ENCODE measurements at places on chromosomes 2 and 18. TPM values are rescaled to one million over a fixed set of nuclear protein-coding genes. Genes with fewer than 3 reads are reported as not detected.

- DNase-seq = no peak
Observed at GRCh38 chr2:165691615-165692014, 102.4 kb downstream of the GALNT3 start.

GRCh38 chr18:79614211-79614955 is 65.2 kb upstream of the CTDP1 start:
- DNase-seq = no peak

- DNase-seq = no peak
Observed at GRCh38 chr2:185643434-185643833, 95.2 kb upstream of the FSIP2 start.

Gene MARCO
- total RNA-seq = 0.43 TPM

Gene DPP4
- 199 TPM for total RNA-seq

Gene ONECUT2
- total RNA-seq = 0.28 TPM

Gene CTAGE1
- not detected for total RNA-seq
